ENCODE measurements at places on chromosomes 2 and 18. TPM values are rescaled to one million over a fixed set of nuclear protein-coding genes. Genes with fewer than 3 reads are reported as not detected.

DNA sequence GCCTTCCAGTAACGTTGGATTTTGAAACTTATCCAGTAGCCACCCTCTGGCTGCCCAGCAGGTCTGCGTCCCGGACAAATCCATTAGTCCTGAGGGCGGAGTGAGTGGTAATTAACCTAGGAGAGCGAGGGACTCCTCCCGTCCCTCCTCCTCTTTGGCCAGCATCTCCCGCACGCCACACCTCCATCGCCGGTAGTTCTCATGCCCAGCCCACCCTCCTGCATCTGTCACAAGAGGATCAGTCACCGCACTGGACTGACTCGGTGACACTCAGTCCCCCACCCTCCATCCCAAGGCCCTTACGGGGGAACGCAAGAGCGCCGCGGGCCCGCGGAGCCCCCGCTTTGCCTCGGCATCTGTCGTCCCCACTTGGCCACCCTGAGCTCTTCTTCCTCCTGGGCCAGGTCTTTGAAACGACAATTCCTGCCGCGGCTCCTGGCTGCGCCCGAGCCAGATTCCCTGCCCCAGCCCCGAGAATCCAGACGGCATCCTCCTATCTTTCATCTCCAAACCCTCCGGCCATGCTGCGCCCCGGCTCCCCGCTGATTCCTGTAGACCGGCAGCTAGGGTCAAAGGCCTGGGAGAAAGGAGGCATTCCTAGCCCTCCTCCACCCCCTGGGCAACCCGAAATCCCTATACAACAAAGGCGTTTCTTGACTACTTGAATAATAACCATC is 77.5 kb downstream of the EIF2AK3 start:
- H3K27ac ChIP-seq = no peak overlapping the region
- H3K4me3 ChIP-seq = peak overlapping the region; percentile 34
- H3K27me3 ChIP-seq = peaks cover 7% of the 10 kb centered on the region
- H3K4me1 ChIP-seq = no peaks in the 10 kb centered on the region

DNA sequence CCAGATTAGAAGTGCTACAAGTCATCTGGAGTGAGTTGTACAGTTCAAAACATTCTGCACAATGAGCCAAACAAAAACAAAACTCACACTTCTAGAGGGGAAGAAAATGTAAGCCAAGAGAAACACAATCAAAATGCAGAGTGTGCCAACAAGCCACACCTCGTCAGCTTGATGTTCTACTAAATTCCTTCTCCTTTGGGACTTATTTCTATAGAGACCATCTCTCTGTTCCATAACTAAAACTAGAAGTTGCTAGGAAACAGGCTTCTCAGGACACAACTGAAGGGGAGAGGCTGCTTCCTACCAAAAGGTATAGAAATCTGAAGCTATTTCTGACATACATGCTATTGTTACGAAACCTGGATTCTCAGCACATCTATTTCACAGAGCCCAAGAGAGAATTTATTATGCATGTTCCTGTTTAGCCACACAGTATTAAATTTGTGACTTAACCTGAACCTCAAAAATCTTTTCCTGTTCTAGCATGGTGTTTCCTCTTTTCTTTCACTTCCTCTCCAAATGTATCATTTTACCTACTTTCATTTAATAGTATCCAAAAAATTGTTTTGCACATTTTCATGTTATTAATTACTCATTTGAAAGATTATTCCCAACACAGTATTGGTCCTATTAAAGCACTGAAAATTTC is 211.4 kb upstream of the CCDC150 start:
- no peak for DNase-seq
- H3K27me3 ChIP-seq = no peaks in the 10 kb centered on the region
- H3K4me1 ChIP-seq = no peaks in the 10 kb centered on the region
- H3K27ac ChIP-seq = no peak overlapping the region
- no peak overlapping the region for H3K4me3 ChIP-seq
- H3K36me3 ChIP-seq = no peaks in the 10 kb centered on the region

GRCh38 chr2:1884933-1885580 is 140.7 kb upstream of the PXDN start:
- H3K36me3 ChIP-seq = no peaks in the 10 kb centered on the region
- no peak overlapping the region for H3K4me3 ChIP-seq
- H3K27ac ChIP-seq = no peak overlapping the region
- DNase-seq = peak; percentile 74
- H3K27me3 ChIP-seq = no peaks in the 10 kb centered on the region

GRCh38 chr2:237244178-237244577 is 158.5 kb downstream of the COPS8 start:
- no peak for DNase-seq
- no peak overlapping the region for H3K27ac ChIP-seq
- H3K4me1 ChIP-seq = peaks cover 3% of the 10 kb centered on the region
- no peaks in the 10 kb centered on the region for H3K27me3 ChIP-seq
- no peak overlapping the region for H3K4me3 ChIP-seq

DNA sequence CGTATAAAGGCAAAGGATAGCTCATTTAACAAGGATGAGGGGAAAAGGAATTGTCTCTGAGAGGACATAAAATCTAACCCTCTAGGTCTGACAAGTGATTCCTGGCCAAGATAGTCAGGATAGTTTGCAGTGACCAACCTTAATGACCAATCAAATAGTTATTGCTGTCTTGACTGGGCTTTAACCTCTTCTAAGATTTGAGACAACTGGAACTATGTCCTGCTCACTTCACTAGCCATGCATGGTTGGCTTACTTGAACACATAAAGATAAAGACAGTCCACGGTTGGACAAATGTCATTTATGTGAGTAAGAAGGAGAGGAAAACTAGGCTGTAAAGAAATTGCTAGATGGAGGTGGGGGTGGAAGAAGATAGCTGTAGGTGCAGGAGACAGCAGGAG is 53.8 kb downstream of the SCN1A start:
- no peak for DNase-seq
- no peaks in the 10 kb centered on the region for H3K4me1 ChIP-seq
- no peak overlapping the region for H3K27ac ChIP-seq
- H3K27me3 ChIP-seq = no peaks in the 10 kb centered on the region

DNA sequence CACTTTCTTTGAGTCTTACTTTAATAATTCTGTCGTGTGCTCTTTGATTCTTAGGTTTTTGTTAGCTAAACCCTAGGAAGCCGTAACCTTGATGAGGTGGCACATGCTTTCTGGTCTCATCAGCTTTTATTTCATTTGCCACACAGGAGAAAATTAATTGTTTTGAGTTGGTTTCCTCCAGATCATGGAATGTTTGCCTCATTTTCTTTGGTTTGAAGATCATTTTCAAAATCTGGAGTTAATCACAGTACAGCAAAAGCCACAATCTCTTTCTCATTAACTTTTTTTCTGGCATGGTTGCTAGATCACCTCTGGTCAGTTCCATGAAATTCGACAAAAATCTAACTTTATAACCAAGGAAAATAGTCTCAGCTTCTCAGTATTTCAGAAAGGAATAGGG is 182.9 kb downstream of the MYO1B start:
- H3K36me3 ChIP-seq = peaks cover 8% of the 10 kb centered on the region
- no peak overlapping the region for H3K4me3 ChIP-seq
- H3K27me3 ChIP-seq = no peaks in the 10 kb centered on the region
- DNase-seq = no peak

- no peaks in the 10 kb centered on the region for H3K27me3 ChIP-seq
- H3K27ac ChIP-seq = no peak overlapping the region
- no peak overlapping the region for H3K4me3 ChIP-seq
- no peak for DNase-seq
- no peaks in the 10 kb centered on the region for H3K36me3 ChIP-seq
Measured at GRCh38 chr18:13587001-13587400, 139.4 kb downstream of the FAM210A start.

DNA sequence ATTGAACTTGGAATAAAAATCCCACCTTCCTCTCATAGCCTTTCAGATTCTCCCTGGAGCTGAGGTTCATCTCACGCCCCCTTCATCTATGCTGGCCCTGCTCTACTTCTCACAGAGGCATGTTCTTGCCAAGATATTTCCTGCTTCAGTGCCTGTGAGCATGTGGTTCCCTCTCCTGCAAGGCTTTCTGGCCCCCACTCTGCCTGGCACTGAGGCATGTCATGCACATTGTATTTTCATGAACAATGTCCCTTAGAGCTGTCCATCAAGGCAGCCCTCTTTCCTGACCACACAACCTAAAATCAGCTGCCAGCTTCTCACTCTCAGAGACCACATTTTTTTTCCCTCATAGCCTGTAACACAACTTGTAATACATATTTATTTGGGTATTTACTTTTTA is 18.0 kb upstream of the HK2 start:
- H3K4me1 ChIP-seq = no peaks in the 10 kb centered on the region
- DNase-seq = no peak
- no peak overlapping the region for H3K27ac ChIP-seq
- H3K4me3 ChIP-seq = no peak overlapping the region
- peaks cover 30% of the 10 kb centered on the region for H3K27me3 ChIP-seq

SIGLEC15 gene
- total RNA-seq = 0.19 TPM
